ENCODE measurements at places on chromosomes 7 and 10.

DNA sequence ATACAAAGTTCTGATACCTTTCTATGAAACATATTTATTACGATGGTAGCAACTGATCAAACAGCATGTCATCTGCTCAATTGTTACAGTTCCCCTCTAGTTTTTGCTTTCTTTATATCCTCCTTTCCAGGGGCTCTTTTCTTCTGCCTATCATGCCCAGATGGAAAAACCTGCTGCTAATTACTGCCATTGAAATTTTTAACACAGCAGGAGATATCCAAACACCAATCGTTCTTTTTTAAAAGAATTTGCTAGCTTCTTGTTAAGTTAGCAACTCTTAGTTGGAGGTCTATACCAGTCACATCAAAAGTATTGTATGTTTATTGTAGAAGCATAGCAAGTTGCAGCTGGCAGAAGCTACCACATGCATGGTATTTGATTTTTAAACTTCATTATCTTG is 768.5 kb downstream of the NXPH1 start:
- DNase-seq, result no peak

GRCh38 chr10:68135922-68136792 is 26.9 kb downstream of the MYPN start:
- DNase-seq, result no peak

DNA sequence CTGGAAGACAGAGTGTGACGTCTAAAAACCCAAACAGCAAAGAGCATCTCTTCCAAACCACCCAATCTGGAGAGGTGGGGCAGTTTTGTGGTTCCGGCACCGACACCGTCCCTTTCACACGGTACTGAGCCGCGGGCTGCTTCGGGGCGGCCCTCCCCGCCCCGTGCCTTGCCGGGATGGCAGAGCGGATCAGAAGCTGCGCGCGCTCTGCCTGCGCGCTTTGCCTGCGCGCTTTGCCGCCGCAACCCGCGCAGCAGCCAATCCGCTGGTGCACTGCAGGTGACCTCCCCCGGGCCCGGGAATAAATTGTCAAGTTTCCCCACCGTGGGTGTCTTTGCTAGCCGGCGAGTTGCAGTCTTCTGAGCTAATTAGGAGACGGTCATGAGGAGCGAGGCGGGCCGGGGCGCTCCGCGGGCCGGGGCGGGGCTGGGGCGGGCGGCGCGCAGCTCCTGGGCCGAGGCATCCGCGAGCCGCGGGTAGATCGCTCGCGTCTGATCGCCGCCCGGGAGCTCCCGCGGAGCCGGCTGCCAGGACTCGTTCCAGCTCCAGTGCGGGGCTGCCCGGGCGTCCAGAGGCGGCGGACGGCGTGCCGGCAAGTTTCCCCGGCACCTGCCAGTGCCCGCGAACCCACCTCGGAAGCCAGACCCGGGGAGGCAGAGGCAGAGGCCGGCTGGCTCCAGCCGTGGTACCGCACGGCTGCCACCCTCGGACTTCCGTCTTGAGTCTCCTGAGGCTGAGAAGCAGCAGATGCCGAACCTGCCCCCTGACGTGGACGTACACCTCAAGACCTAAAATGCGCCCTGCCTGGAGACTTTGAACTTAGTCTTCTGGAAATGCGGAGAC is 536.0 kb upstream of the GALNT17 start:
- DNase-seq, result peak; percentile 40

DNA sequence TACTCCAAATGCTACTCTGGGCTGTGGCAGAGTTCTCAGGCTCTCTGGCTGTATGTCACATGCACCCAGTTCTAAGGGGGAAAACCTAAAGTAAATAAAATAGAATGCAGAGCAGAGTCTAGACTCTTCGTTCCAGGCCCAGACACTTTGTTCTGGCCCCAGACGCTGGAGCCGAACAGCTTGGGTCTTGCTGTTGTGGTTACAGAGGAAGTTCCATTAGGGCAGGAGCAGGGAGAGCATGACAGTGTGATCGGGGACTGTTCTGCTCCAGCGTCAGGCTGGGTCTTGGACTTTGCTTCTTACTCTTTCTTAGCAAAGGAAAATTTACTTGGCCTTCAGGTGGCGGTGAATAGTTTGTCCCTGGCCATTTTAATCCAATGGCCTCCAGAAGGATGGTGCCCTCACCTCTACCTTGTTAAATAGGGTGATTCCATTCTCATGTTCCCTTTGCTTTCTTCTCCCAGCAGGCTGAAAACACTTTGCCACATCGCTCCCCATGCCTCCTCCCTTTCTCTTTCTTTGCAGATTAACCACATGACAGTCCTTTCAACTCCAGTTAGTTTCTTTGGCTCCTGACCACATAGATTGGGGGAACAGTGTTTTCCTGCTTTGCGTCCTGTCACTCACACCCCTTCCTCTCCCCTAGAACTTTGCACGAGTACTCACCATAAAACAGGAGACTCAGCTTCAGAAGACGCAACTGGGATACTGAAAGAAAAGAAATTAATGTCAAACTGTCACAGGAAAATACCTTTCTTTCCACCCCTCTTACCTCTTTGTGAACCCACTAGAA is 730.8 kb downstream of the SUGCT start:
- DNase-seq, result no peak

DNA sequence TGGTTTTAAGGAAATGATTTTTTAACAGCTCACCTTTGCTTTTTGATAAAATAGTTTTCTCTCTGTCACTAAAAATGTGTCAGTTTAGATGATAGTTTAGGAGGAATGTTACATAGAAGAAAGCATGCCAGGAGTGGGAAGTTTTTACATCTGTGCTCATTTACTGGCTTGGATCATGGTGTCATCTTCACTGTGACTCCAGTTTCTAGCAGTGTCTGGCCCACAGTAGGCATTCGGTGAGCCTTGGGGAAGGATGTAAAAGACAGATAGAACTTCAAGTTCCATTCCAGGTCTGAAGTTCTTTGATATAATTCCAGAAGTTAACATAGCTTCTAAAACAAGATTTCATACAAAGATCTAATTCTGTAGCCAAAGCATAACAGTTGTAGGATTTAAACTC is 259.2 kb downstream of the BICC1 start:
- DNase-seq, result no peak

- DNase-seq, result no peak
Observed at GRCh38 chr7:25665903-25666670, 437.8 kb upstream of the NPVF start.

GRCh38 chr10:70564901-70565351 is 37.6 kb downstream of the PRF1 start:
- DNase-seq, result no peak

DNA sequence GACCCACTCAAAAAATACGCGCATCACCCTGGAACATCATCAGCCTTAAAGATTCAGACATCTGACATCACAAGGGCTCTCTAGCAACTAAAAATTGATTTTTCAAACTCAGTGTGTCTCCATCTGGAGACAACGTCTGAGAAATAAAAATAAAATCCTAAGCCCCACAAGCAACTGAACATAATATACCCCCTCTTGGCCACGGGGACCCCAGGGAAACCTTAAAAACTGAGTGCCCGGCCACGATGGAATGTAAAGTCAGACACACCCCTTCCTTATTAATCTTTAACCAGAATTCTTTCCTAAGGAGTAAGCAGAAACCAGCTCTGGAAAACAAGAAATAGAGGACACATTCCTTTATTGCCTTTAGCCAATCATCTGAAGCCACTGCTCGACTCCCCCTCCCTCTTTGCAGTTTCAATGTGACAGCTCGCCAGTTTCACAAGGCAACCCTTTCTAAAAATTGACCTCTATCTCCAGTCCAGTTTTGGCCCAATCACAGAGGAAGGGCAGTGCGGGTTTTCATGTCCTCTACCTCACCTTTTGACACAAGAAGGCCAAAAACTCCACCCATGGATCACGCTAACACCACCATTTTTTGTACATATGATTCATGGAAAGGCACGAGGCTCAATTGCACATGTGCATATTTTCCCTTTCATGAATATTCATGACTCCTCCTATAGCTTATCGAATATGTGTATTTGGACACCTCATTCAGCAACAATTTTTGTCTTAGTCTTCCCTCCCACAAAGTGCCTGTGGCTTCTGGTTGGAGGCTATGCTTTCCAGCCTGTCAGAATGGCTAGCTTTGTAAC is 24.2 kb downstream of the IFIT3 start:
- DNase-seq, result peak; percentile 32

- peak; percentile 84 for DNase-seq
Observed at GRCh38 chr7:55309040-55309991, 55.8 kb upstream of the LANCL2 start.

GRCh38 chr10:102643336-102644065 is 778 bp upstream of the TRIM8 start:
- peak; percentile 70 for DNase-seq

DNA sequence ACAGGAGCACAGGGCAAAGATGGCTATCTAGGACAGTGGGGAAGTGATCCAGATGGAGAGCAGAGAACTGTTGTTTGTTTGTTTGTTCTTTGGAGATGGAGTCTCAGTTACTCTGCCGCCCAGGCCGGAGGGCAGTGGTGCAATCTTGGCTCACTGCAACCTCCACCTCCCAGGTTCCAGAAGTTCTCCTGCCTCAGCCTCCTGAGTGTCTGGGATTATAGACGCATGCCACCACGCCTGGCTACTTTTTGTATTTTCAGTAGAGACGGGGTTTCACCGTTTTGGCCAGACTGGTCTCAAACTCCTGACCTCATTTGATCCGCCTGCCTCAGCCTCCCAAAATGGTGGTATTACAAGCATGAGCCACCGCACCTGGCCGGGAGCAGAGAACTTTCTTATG is 20.9 kb downstream of the METTL2B start:
- DNase-seq, result no peak

DNA sequence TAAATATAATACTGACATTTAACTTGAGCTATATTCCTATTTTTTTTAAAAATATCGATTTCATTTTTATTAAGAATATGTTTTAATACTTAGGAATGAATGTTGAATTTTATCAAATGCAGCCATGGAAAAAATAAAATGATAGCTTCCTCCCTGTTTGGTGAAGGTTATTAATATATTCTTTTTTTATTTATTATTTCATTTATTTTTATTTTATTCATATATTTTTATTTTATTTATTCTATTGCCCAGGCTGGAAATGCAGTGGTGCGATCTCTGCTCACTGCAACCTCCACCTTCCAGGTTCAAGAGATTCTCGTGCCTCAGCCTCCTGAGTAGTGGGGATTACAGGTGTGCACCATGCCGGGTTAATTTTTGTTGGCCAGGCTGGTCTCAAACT is 160.2 kb downstream of the PKD1L1 start:
- no peak for DNase-seq

GRCh38 chr10:13993673-13994089 is 337.0 kb downstream of the FRMD4A start:
- DNase-seq, result no peak

GRCh38 chr10:92965314-92965713 is 95.3 kb upstream of the CYP26C1 start:
- peak; percentile 44 for DNase-seq

GRCh38 chr10:48653347-48653746 is 31.3 kb upstream of the WDFY4 start:
- DNase-seq, result no peak

GRCh38 chr10:48898426-48898825 is 41.2 kb downstream of the LRRC18 start:
- no peak for DNase-seq

GRCh38 chr10:104253606-104254410 is 884 bp upstream of the GSTO1 start:
- no peak for DNase-seq

- peak; percentile 47 for DNase-seq
Observed at GRCh38 chr7:86788948-86789347, 145.2 kb downstream of the GRM3 start.

DNA sequence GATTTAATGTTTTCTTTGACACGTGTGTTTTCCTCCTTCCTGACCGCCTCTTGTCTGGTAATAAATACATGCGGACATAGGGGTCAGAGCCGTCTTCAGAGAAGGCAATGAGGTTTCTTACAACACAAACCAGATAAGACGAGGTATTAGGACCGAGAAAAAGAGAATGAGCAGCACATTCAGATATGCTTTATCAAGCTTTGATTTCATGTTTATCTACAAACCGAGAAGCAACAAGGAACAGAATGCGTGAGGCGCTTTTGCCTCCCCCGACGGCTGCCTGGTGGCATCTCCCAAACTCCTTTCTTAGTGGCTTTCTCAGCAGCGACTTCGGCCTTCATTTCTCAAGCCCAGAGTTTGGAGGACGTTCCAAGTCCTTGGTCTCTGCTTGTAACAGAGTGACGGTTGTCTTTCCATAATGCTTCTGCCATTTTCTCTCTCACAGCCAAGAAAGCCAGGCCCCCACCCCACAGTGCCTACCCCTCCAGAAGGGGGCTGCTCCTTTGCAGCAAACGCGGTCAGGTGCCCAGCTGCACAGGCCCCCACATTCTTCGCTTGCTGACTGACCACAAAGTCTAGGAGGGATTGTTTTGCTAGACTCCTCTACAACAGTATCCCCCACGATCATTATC is 32.6 kb upstream of the NCAPG2 start:
- DNase-seq, result no peak

Data from GM20000 (cell line).